NCI-H1417 (cell line): ENCODE measurements at places on chromosomes 16 and 17.

- DNase-seq, result no peak
Measured at GRCh38 chr17:74624131-74624530, 593 bp upstream of the CD300E start.

DNA sequence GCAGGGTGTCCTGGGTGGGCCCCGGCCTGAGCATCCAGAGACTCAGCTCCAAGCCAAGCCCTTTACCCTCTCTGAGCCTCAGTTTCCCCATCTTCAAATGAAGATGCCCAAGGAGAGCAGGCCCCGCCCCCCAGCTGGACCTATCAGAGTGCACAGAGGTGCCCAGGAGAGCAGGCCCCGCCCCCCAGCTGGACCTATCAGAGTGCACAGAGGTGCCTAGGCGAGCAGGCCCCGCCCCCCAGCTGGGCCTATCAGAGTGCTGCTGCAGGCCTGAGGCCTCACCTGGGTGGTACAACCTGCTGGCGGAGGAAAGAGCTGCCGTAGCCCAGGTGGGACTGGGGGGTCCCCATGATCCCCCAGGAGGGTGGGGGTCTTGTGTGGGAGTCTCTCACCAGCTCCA, 3.4 kb upstream of the SSTR5 start:
- no peak for DNase-seq

DNA sequence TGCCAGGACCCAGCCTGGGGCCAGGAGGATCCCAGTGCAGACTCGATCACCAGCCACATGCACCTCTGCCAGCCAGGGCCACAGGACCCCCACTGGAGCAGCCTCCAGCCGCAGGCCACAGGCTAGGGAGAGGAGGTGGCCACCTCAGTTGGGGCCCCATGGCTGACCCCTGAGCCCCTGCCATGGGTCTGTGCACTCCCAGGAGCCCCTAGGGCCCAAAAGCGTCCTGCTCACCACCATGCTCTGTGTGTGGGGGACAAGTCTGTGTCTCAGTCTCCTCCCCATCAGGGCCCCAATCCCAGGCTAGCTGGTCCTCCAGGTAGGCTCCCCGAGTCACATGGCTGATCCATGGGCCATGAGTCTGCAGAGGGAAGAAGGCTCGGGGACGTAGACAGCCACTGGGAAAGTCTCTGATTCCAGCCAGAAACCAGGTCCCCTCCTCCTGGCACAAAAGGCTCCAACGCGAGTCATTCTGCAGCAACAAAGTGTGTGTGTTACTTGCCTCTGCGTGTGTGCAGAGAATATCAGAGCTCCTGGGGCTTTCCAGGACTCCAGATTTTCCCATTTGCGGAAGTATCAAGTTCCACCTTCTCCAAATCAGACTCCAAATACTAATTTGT, 6.1 kb upstream of the PRSS8 start:
- no peak for DNase-seq

GRCh38 chr16:30888856-30889499, 4.9 kb downstream of the BCL7C start:
- no peak for DNase-seq
